ENCODE measurements at places on chromosomes 7 and 10.

DNA sequence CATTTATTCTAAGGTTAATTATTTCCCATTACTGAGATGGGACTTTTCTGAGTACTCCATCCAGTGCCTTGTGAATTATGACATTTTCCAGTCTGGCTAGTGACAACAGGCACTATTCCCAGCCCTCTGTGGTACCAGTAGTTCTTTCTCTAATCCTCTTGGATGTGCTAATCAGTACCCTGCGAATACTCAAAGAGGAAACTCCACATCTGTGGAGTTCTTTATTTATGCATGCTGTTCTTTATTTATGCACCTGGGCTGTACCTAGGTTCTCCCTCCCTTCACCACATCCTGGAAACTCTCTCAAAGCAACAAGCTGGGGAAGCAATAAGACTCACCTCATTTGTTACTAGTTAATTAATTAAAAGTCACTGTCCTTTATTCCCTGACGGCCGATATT is 83.5 kb downstream of the TSPAN12 start:
- no peak for DNase-seq

GRCh38 chr7:92423710-92424131 is 23.6 kb upstream of the GATAD1 start:
- DNase-seq, result no peak

GRCh38 chr10:69069090-69070042 is 18.5 kb upstream of the SRGN start:
- DNase-seq, result no peak

- DNase-seq, result no peak
Observed at GRCh38 chr10:13492493-13493180, 36.2 kb downstream of the BEND7 start.

- no peak for DNase-seq
Observed at GRCh38 chr7:151117565-151117964, 31.3 kb downstream of the AGAP3 start.

GRCh38 chr7:119571666-119572065 is 701.3 kb upstream of the KCND2 start:
- DNase-seq, result no peak

DNA sequence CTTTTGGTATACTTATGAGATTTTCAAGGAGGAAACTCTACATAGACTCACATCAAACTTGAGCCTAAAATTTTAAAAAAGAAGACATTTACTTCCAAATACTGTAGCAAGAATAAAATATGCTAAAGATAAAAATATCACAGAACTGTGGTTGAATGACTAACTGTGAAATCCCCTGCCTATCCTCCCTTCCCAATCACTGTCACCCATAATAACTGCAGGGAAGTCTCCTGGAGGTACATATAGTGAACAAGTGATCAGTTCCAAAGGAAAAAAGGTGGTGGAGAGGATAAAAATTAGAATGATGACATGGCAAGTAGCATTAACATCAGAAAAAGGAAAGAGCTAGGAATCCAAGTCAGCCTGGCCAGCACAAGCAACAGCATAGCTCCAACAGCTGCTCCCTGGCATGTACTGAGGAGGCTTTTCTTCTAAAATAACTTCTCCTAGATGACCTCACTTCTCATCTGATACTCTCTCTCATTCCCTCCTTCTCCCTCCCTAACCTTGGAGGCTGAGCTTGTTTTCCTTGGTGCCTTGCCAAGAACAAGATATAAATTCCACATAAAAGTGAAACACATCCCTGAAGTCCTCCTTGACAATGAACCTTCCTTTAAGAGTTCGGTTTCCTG is 124.0 kb downstream of the IQUB start:
- no peak for DNase-seq

DNA sequence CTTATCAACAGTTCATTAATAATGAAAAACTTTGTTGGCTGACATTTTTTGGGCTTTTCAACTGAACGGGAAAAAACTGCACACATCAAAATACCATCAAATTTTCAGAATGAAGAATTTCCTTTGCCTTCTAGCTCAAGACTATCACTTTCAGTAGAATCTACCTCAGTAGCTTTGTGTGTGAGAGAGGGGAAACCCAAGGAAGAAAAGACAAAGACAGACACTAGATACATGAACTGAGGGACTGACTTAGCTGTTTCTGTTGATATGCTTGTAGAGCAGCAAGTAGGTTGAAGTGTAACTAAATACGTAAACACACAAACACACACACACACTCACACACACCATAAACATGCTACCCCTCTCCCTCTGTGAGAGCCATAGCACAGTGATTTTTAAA is 257.1 kb downstream of the CDK14 start:
- no peak for DNase-seq

GRCh38 chr7:140673063-140673773 is 473 bp downstream of the ADCK2 start:
- DNase-seq, result peak; percentile 42

GRCh38 chr7:84100866-84101265 is 93.7 kb downstream of the SEMA3A start:
- no peak for DNase-seq

DNA sequence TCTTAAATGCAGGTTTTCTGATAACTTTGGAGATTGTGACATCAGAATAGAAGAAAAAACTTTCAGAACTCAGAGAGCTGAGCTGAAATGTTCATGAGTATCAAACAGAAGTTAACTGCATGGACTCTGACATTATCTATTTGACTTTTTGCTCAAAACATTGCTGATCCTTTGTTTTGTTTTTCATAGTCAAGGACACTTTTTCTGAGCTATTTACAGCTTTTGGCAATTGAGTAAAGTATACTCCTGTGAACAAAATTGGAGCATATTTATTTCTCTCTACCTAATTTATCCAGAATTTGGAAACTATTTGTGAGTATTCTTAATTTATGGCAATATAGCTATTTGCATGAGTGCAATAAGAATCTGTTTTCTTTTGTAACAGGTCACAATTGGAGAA is 11.1 kb downstream of the KCP start:
- no peak for DNase-seq

DNA sequence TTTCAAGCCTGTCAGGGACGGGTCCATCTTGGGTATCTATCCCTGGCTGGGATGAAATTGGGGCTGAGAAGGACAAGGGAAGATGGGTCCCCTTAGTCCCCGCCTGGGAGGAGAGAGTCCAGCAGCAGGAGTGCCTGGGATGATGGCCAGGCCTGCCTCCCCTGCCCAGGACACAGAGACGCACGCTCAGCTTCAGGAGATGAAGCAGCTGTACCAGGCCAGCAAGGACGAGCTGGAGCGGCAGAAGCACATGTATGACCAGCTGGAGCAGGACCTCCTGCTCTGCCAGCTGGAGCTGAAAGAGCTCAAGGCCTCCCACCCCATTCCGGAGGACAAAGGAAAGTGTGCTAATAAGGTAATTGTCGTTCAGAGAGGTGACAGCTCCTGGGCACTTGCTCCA is 15.4 kb downstream of the CCDC136 start:
- DNase-seq, result no peak

- no peak for DNase-seq
Observed at GRCh38 chr10:24209432-24209771, 464 bp downstream of the KIAA1217 start.

DNA sequence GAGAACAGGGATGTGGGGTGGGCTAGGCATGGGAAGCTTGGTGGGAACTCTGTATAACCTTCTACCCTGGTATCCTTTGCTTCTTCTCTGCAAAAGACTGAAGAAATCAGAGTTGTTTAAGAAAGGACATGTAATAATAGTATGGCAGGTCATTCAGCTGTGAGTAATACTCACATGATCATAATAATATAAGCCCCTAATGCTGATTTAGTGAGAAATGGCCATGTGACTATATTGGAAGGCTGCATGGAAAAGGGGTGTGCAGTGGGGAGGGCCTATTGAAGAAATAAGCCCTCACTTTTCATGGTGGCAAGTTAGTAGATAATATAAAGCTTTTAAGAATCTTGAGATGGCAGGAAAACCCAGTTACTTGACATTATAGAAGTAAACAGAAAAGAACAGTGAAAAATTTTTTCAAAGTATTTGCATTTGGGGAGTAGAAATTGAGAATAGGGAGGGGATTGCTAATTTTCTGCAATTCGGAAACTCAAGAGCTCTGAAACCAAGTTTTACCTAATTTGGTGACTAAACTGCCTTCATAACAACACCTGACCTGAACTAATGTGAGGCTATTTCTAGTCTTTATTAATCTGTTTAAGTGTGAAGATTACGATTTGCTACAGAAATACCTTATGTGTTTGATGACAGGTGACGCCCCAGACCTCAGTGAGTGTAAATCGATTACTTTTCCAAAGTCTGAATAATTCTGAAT is 44.4 kb downstream of the ATXN7L1 start:
- no peak for DNase-seq

DNA sequence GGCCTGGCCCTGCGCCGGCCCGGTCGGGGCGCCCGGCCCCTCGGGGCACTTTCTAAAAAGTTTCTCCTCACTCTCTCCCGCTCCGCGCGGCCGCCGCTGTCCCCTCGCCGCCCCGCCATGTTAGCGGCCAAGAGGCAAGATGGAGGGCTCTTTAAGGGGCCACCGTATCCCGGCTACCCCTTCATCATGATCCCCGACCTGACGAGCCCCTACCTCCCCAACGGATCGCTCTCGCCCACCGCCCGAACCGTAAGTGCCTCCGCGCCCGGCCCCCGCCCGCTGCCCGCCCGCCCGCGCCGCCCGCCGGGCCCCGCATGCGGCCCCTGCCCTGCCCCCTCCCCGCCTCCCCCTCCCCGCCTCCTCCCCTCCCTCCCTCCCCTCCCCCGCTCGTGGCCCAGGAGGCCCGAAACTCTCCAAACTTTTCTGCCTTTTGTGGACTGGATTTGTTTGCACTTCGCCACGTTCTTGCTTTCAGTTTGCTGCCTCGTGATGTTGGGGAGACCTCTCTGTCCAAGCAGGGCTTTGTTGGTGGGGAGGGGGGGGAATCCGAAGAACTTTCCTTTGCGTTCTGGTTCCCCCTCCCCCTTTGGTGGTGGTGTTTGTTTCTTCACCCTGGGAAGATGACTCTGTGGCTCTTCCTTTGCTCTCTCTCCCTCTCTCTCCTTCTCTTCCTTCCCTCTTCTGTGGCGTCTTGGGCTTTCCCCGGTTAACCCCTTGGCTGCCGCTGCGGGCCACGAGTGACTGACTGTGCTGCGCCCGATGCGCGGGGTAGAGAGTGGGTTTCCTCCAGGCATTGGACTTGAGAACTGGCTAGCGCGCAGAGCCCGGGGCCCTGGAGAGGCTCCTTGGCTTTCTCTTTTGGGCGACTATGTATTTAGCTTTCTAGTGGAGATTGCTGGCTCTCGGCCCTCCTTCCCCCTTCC is 1.6 kb downstream of the TCF7L2 start:
- DNase-seq, result peak; percentile 75

- DNase-seq, result peak; percentile 84
Observed at GRCh38 chr7:20350518-20350951, 19.8 kb downstream of the ITGB8 start.

GRCh38 chr7:31384466-31384865 is 43.9 kb upstream of the NEUROD6 start:
- DNase-seq, result no peak

DNA sequence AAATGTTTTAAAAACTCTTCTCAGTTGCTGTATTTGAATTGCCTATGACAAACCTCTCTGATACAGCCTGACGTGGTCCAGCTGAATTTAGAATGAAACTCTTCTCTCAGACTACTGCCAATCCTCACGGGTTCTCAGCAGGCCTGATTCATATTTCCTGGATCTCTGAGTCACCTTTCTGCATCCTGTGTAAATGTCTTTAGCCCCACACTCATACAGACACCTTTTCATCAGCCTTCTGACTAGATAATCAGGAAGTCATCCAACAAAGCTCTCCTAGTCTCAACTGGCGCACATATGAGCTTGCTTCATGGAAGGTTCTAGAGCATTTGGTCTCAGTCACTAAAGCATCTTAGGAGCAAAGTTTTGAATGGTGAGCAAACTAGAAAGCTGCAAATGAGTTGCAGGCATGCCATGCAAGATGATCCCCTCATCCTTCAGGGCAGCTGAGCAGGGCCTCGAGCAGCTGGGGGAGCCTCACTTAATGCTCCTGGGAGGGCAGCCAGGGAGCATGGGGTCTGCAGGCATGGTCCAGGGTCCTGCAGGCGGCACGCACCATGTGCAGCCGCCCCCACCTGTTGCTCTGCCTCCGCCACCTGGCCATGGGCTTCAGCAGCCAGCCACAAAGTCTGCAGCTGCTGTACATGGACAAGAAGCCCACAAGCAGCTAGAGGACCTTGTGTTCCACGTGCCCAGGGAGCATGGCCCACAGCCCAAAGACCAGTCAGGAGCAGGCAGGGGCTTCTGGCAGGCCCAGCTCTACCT is 182.8 kb downstream of the ARHGAP12 start:
- DNase-seq, result no peak

- no peak for DNase-seq
Observed at GRCh38 chr7:145797507-145797906, 319.1 kb upstream of the CNTNAP2 start.

DNA sequence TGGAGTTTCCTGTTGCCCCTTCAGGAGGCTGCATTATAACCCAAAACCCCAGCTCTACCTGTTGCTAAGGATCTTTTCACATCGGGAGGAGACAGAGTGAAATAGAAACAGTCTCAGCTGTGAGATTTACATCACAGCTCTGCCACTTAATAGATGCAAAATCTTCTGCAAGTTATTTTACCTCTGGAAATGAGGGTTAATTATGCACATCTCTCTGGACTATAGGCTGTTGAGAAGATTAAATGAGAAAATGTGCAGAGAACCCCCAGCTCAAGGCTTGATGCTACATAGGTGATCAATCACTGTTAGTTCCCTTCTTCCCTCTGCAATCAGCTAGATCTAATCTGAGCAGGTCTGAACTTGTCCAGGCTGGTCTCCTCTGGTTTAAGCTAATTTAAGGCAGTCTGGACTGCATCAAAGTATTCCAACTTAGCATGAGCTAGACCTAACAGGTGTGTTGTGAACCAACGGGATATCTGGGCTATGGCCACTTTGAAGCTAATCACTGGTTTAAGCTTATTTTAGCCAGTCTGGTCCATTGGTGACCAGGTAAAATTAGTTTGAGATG is 8.9 kb upstream of the LRRC18 start:
- DNase-seq, result no peak

DNA sequence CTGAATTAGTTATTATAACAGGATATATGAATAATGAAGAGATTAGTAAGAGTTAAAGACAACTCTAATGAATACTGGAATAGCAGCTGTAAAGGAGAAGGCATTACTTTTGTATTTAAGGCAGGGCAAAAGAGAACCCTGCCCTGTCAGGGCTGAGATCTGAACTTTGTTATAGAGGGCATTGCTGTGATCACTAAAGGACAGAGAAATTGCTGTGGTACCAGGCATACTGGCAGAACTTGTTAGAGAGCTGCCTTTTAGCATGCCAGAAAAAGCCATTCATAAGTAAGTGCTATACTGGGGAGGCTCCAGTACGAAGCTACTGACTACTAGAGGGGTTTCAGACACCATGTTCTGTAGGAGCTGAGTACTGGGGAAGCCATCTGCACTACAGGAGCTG is 481.8 kb downstream of the SEMA3D start:
- no peak for DNase-seq

- DNase-seq, result no peak
Observed at GRCh38 chr7:105596866-105597265, 15.6 kb upstream of the EFCAB10 start.
